Activated CD4-positive, alpha-beta T cell treated with anti-CD3 and anti-CD28 coated beads, Interleukin-2, amount 10 ng/mL, durations not matched to agents 7 days and 5 days (primary cell): ENCODE measurements at places on chromosomes 6 and 20. TPM values are rescaled to one million over a fixed set of nuclear protein-coding genes. Genes with fewer than 3 reads are reported as not detected.
A peak's percentile ranks its signal among the peaks of the same experiment; 100 is the strongest.

DNA sequence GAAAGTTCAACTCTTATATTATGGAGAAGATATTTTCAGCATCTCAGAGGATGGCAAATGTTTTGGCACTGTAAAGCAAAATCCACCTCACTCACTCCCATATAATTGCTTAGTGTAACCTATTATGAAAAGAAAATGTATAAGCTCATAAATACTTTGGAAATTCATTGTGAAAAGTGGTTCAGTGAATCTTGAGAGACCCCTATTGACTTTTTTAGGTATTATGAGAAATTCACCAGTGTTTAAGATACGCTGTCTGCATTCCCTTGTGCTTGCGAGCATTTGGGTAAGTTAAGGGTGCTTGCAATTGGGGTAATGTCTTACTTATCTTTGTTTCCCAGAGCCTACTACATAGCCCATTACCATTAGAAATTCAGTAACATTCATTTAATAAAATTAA, 66.3 kb upstream of the BMP5 start:
- DNase-seq, result no peak

DNA sequence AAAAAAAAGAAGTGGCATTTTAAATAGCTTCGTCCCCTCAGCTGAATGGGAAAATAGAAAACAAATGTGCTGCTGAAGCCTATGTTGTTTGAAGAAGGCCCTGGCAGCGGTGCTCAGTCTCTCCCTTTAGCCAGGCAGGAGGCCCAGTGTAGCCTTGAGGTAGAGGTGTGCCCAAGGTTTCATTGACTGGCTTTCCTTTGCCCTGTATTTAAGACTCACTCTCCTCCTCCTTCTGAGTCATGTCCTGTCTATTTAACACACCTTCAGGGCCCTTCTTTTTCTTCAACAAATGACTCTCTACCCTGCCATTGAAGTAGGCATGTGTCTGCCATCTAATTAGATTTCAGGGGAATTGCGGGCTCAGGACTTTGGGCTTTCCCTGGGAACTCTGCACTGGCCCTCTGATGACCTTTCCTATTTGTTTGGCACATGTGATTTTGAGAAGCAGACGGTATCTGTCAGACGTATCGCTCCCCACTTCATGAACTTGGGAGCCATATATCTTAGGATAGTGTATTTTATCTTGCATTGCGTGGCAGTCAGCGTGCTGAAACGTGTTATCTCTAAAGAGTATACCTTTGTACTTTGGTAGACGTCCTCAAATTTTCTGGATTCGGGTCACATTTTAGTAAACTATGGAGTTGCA, 4.3 kb downstream of the TJAP1 start:
- DNase-seq, result no peak

EPB41L2 gene
- total RNA-seq, result 20.2 TPM

DNA sequence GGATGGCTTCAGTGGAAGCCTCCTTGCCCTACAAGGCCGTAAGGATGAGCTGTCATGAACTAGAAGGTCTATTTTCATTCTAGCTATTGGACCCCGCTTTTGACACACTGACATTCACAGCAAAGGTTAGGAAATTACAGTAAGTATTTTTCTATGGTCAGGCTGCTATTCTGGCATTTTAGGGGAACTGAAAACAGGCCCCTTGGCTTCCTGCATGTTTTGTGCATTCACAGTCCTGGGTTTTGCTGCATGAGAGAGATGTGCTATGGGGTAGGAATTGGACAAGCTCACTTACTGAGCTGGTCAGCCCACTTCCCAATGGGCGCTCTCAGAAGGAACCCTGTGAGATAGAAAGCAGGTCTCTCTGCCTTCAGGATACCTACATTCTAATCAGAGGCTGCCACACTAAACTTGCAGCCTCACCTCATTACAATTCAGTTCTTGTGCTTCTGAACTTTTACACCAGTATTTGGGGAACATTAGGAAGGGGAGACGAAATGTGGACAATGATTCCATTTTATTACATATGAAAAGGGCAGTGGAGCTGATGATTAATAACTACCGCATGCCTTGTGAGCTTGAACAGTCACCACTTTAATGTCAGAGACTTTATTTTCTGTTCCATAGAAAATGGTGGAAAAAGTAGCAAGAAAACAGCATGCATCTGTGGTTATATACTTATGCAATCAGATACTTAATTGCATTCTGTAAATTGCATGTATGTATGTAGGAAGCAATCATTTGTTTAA, 86.6 kb upstream of the TAB2 start:
- no peak for DNase-seq

RAET1E gene
- not detected for total RNA-seq

BFSP1 gene
- 2.0 TPM for total RNA-seq

DNA sequence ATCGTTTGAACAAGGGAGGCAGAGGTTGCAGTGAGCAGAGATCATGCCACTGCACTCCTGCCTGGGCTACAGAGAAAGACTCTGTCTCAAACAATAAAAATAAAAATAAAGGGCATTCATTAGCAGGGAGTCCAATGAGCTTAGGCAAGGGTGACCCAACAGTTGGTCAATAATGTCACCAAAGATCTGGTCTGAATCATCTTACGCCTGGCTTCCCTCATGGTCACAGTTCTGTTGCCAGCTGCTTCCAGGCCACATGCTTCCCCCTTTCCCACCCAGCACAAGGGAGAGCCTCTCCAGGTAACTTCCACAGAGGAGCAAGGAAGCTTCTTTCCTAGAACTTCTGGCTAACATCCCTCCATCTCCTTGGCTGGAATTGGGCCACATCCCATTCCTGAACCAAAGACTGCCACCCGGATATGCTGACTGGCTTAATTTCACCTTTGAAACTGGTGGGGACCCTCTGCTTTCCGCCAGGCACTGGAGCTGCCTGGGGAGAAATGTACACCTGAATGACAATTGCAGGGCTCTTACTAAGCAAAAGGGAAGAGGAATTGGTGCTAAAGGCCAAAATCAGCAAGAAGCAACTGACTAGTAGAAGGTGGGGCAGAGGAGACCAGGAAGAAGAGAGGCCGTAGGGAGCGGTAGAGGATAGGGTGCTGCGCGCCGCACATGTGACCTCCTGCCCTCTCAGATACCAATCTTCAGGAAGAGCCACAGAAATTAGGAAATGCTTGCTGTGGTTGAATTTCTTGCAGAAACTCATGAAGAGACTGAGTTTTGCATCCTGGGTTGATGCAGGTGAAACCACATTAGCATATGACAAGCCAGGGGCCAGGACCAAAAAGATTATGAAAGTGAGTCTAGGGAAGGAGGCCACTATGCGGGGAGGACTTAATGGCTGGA, 8.3 kb upstream of the SCML4 start:
- no peak for DNase-seq

DNMT3B gene
- total RNA-seq, result 3.7 TPM

DNA sequence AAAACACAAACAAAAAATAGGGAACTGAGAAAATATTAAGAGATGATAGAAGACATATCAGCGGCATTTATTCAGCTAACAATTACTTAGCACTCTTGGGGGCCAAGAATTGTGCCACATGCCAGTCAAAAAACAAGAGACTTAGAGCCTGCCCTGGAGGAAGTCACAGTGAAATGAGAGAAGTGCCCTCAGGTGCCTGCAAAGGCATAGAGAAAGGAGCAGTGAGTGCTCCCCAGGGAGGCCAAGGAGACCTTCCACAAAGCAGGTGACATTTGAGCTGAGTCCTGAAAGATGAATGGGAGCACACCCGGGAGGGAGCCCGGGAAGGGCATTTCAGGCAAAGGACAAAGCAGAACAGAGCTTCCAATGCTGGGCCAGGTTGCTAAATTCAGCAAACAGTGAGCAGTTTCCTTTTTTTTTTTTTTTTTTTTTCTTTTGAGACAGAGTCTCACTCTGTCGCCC, 184.7 kb upstream of the JARID2 start:
- DNase-seq, result no peak

DNA sequence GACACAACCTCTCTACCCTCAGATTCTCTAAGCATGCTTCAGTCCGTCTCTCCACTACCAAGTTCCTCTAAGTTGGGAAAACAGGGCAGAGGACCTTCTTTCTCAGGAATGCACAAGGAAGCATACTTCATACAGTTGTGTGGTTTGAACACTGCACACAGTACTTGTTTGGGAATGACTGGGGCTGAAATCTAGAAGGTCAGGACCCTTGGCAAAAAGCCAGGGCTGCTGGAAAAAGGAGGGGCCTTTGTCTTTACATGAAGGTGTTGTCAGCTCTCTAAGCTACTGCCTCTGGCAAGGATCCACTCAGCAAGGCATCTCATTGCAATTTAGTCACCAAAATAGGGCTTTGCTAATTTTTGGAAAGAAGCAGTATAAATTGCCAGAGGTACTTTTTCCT, 20.7 kb upstream of the HEY2 start:
- DNase-seq, result no peak

SLC32A1 gene
- not detected for total RNA-seq

POU5F1 gene
- total RNA-seq, result 0.20 TPM

ZBTB46 gene
- not detected for total RNA-seq

C6orf52 gene
- 1.9 TPM for total RNA-seq

DNA sequence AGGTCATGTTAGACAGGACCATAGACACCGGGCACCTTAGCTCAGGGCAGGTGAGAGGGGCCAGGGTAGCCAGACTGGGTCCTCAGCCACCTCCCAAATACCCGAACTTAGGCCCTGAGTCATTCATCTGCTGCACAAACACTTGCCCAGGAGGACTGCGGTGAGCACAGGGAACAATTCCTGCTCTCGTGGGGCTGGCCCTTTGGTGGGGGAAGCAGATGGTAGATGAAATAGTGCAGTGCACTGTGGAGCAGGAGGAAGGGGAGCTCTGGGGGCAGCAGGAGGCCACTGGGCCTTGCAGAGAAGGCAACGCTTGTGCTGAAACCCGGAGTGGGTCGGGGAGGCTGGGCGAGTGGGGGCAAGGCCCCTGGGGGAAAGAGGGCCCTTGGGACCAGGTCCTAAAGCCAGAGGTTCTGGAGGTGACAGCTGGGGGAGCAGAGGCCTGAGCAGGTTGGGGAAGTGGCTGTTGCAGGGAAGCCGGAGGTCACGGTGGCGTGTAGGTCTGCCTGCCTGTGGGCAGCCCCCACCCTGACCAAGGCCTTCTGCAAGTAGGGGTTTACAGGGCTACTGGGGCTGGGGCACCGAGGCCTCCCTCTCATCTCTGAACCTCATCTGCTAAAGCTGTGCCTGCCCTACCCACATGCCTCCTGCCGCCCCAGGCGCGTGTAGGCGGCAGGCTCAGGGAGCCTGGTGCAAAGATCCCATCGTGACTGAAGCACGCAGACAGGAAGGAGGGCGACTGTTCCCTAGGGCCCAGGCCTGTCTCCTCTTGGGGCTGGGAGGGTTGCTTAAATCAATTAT, 4.7 kb upstream of the NPBWR2 start:
- peak; percentile 4 for DNase-seq

DNA sequence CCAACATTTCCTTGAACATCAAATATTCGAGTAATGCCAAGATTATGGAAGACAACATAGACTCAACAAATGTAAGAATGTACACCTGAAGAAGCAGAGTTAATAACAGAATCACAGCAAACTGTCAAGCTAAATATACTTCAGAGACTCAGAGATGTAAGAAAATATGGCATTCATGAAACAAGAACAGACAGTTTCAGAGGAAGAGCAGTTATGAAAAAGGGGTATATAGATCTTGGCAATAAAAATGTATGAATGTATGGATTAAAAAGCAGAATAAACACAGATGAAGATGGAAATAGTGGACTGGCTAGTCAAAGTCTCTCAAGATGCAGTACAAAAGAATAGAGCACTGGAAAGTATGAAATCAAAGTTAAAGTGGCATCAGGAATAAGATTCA, 18.4 kb downstream of the RRAGD start:
- DNase-seq, result no peak

ROS1 gene
- total RNA-seq, result not detected
